ENCODE measurements at places on chromosomes 13 and 19.

- DNase-seq: no peak
These were observed 57.0 kb downstream of the SLC10A2 start for GRCh38 chr13:103009051-103009840.

DNA sequence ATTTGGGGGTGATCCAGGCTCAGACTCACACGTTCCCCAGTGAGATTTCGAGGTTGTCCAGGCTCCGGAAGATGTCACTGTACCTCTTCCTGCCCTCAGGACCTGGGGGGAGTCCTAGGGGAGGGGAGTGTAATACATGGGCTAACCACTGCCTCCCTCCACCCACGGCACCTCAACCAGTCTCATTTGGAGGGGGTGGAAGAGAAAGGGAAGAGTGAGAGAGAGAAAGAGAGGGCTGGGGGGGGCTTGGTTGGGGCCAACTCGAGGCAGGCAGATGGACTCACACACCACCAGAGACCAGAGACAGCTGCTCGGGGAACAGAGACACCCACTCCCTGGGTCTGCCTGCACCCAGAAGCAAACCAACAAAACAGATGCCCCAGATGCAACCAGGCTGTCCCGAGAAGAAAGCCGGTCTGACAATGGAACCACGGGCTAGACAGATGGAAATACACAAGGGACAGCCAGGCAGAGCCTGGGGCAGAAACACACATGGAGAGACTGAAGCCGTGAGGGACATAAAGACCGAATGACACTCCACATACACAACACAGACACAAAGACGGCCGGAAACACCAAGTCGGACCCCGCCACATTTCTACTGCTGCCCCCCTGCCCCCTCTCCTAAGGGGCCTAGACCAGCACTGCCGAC, 825 bp downstream of the GMIP start:
- DNase-seq: peak; percentile 3

GRCh38 chr13:113947311-113948033, 26.4 kb downstream of the C13orf46 start:
- no peak for DNase-seq

DNA sequence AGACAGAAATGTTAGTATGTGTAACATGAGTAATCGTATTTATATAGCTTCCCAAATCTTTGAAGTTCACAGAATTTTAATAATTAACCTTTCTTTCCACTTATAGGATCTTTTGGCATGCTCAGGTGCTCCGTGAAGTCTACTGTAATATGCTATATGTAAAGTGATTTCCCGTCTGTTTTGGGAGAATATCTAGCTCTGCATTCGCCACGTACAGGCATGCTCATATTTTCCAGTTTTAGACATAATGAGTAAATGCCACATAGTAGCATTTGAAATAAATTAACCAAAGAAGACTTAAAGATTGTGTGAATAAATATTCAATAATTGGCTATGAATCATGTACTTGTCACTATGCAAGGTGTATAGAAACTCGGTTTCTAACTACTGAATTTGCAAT, 189.0 kb upstream of the CSNK1A1L start:
- DNase-seq: no peak

DNA sequence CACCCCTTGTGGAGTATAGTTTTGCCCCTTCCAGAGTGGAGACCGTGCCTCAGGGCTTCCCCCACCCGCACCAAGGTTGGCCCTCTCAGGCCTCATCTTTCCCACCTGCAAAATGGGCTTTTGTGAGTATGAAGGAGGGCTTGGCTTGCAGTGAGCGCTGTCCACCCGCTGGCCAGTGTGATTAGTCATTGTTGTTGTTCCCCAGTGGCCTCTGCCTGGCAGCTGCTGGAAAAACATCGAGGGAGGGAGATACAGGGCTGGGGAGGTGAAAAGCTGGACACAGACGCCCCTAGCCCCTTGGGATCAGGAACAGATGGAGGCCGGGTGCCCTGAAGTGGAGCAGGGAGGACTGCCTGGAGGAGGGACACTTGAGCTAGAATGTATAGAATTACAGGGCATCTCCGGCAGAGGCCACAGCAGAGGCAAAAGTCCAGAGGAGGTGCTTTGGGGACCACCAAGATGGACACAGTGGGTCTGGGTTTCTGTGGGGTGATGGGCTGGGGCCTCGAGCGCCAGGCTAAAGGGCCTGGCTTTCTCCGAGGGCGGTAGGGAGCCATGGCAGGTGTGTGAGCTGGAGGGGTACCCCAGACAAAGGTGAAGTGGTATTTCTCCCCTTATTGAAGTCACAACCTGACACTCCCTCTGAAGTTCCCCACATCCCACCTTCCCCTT, 3.9 kb upstream of the IL12RB1 start:
- DNase-seq: no peak

- DNase-seq: peak; percentile 96
These were observed 2.3 kb downstream of the SLC5A5 start for GRCh38 chr19:17873786-17874757.

- no peak for DNase-seq
These were observed 224.8 kb downstream of the SPRY2 start for GRCh38 chr13:80116107-80116506.
